ENCODE measurements at places on chromosomes 5 and 9.

DNA sequence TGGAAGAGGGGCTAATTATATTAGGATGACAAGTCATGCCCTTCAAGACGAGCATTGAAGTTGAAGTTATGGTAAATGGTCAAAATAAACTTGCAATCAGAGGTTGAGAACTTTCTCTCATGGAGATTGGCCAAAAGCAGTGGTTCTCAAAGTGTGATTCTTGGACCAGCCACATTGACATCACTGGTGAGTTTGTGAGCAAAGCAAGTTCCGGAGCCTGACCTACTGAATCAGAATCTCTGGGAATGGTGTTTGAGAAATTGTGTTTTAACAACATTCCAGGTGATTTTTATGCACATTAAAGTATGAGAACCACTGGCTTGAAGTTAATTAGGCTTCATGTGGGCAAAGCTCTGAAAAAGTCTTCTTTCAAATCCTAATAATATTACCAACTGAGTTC, 403.5 kb downstream of the ZSWIM6 start:
- DNase-seq, result no peak

GRCh38 chr9:129191234-129191633, 13.2 kb upstream of the IER5L start:
- DNase-seq, result no peak

GRCh38 chr5:132270706-132271105, 13.2 kb downstream of the PDLIM4 start:
- DNase-seq, result no peak

DNA sequence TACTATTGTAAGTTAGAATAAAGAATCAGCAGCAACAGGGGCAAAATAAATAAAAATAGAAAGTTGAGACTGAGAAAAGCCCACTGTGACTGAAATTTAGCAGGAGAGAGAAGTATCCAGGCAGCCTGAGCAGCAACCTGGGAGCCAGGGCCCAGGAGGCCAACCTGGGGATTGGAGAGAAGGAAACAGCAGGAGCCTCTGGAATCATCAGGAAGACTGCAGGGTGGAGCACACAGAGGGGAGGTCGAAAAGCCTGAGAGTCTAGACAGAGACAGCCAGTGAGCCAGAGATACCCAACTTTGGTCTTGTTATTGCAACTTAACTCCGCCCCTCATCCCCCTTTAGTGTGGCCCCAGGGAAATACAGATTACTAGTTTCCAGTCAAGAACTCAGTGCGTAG, 98.6 kb downstream of the SLC1A3 start:
- no peak for DNase-seq
